ENCODE measurements at places on chromosomes 1 and 21.
A peak's percentile ranks its signal among the peaks of the same experiment; 100 is the strongest.

- no peak for DNase-seq
These were observed 78.1 kb upstream of the COX20 start for GRCh38 chr1:244757091-244757939.

DNA sequence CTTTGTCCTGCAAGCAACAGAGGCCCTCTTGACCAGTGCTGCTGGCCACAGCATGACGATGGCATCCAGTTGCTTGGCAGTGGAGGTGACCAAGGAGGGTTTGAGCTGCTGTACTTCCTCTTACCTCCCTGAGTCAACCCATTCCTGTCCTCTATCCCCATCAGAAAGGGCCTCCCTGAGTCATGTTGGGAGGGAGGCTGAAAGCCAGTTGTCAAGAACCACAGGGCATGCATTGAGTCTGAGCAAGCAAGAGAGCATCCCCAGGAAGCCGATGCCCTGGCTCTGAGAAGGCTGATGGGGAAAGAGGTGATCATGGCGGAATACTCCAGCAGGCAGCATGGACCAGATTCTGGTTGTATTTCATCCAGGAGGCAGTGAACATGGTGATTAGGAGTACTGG lies 69.6 kb downstream of the LACTBL1 start:
- DNase-seq, result no peak

DNA sequence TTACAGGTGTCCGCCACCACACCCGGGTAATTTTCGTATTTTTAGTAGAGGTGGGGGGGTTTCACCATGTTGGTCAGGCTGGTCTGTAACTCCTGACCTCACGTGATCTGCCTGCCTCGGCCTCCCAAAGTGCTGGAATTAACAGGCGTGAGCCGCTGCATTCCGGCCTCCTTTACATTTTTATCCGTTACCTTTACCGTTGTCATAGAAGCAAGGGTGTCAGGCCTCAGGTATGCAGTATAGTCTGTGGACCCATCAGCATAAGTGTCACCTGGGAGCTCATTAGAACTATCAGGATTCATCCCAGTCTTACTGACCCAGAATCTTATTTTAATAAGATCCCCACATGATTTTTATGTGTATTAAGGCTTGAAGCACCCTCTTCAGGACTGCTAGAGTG lies 5.4 kb downstream of the CDC42 start:
- DNase-seq, result no peak

GRCh38 chr1:115452600-115453329 lies 114.7 kb upstream of the NGF start:
- DNase-seq, result no peak

GRCh38 chr1:168146160-168146539 lies 9.4 kb upstream of the GPR161 start:
- DNase-seq, result no peak

- DNase-seq, result no peak
These were observed 6.5 kb downstream of the PYCR2 start for GRCh38 chr1:225917536-225917935.

DNA sequence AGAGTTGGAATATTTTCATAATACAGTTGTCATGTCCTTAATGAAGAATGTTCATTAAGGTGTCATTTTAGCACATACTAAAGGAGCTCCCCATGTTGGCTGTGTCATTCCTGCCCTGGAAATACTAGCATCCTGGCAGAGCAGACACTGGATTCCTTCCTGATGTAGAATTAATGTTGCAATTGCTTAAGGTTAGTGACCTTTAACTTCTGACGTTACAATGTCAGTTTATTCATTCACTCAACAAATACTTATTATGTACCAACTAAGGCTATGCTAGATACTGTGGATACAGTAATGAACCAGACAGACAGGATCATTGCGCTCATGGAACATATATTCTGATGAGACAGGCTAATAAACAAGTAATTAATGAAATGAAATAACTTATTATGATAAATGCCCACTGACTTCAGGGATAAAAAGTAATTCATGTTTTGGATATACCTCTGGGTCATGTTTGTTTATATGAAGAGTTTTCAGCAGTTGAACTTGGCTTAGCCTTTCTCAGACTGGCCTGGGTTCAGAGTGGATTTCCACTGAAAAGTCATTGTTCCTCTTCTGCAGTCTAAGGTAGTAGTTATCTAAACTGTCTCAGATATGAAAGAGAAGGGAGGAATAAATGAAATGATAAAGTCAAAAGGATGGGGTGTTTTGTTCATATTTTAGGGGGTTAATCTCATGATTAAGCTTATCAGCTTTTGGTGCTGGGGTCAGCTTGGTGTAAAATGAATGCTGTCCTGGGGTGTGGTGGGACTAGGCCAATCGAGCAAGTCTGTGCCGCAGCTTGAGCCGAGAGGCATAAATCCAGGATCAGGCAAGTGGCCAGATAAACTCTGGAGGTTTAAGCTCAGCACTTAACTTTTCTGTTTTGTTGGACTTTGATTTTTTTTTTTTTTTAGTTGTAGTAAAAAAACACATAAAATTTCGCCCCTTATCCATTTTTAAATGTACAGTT lies 43.3 kb upstream of the KCNQ4 start:
- DNase-seq, result no peak

GRCh38 chr1:43747736-43748135 lies 40.4 kb downstream of the ST3GAL3 start:
- no peak for DNase-seq

- DNase-seq, result no peak
These were observed 4.1 kb upstream of the KCNAB2 start for GRCh38 chr1:6041432-6042062.

- DNase-seq, result no peak
These were observed 767.3 kb upstream of the ADAMTS5 start for GRCh38 chr21:27734146-27734545.

- DNase-seq, result no peak
These were observed 2.6 kb upstream of the C1orf174 start for GRCh38 chr1:3902571-3903091.

DNA sequence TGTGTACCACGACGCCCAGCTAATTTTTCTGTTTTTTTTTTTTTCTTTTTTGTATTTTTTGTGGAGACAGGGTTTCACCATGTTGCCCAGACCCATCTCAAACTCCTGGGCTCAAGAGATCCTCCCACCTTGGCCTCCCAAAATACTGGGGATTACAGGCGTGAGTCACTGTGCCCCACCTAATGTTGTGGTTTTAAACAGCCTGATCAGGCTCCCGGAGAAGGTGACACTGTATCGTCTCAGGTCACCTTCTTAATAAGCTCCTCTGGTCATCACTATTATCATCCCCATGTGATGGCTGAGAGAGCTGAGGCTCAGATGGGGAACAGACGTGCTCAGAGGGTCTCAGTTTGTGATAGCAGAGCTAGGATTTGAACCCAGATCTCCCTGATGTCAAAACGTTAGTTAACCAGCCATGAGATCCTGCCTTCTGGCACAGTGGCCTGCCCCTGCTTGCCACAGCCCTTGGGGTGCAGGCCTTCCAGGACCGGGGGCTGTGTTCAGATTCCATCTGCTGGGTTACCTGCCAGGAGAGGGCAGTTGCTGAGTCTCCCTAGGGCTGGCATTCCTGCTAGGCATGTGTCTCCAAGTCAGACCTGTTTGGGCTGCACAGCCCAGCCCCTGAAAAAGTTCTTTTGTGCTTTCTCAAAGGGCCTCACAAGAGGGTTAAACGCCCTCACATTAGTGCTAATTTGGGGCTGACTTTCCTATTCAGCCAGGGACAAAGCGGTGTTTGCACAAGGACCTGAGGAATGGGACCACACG lies 32.7 kb upstream of the GRHL3 start:
- DNase-seq, result peak; percentile 59

DNA sequence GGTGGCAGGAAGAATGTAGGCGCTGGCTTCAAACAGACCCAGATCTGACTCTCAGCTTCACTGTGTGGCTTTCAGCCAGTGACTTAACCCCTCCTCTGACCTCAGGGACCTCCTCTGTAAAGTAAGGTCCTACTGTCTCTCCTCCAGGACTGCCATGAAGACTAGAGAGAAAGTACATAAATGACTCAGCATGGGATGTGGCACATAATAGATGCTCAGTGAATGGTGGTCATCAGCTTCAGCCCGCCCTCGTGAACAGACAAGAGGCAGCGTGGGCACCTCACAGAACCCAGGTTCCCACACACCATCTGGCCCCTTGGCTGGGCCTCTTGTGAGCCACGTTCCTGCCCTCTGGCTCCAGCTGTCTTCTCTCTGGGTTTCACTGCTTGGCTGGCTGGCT lies 126.0 kb downstream of the SYF2 start:
- DNase-seq, result no peak

DNA sequence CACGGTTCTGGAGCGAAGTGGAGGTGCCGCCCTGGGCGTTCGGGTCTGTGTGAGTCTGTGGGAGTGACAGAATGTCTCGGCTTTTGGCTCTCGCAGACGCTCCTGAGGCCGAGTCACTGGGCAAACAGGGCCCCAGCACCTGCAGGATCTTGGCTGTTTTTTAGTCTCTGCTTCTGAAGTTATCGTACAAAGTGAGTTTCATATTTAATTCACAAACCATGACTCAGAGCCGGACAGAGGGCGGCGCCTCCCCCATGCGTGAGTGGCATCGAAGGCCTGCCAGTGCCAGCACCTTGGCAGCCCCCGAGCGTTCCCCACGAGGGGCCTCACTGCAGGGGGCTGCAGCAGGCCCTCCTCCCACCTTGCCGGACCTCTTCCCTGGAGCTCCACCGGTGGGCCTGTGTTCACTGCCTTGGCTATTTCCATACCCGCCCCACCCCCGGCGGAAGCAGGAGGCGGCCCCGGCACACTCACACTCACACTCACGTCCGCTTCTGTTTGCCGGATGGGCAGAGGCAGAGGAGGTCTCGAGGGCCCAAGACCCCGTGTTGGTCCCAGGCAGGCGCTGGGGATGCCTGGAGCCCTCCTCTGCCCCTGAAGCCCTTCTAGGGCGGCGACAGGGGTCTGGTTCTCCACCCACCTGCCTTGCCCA lies 56.3 kb downstream of the MORN1 start:
- DNase-seq, result no peak

DNA sequence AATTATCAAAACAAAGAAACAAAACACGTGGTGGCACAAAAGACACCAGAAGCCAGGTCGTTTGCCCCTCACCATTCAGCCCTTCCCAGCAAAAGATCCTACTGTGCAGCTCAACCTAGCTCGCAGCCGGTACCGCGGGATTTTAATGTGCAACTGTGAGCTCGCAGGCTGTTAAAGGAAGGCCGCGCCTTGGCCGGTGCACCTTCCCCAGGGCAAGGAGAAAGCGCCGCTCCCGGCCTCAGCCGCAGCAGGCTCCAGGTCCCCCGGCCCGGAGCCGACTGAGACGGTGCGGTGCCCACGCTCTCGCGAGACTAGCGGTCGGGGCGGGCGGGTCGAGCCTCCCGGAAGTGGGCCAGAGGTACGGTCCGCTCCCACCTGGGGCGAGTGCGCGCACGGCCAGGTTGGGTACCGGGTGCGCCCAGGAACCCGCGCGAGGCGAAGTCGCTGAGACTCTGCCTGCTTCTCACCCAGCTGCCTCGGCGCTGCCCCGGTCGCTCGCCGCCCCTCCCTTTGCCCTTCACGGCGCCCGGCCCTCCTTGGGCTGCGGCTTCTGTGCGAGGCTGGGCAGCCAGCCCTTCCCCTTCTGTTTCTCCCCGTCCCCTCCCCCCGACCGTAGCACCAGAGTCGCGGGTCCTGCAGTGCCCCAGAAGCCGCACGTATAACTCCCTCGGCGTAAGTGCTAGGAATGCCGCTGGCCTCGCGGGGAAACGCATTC lies at the start of gene AGL:
TSS of gene AGL (plus strand) at position 618 of the 715 bp plus-strand sequence. CDS start 682 bp downstream, outside the sequence.
- peak; percentile 95 for DNase-seq

- DNase-seq, result no peak
These were observed 132.4 kb upstream of the TMEM51 start for GRCh38 chr1:15020943-15021745.

DNA sequence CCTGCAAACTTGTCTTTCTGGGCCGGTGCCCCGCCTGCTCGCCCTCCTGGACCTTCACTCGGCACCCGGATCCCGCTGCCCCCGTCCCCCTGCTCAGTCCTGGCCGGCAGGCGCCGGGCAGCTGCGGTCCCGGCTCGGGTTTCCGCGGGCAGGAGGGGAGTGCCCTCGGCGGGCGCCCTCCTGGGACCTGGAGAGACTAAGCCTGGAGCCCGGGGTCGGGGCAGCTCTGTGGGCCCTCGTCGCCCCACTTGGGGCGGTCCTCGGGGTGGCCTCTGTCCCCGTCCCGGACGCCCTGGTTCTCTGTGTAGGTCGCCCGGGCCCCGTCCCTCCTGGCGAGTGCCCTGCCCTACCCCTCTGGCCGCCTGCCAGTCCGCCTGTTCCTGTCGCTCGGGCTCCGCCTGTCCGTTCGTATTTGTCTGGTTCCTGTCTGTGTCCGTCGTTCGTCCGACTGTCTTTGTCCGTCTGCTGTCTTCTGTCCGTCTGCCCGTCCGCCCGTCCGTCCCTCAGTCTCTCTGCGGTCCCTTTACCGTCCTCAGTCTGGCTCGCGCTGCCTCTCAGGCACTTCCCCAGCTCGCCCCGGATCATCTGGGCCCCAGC lies 490 bp downstream of the SERINC2 start:
- no peak for DNase-seq

- DNase-seq, result no peak
These were observed 604.2 kb downstream of the LRRIQ3 start for GRCh38 chr1:73593804-73594203.

- no peak for DNase-seq
These were observed 507.7 kb upstream of the PRMT6 start for GRCh38 chr1:106548726-106549125.

DNA sequence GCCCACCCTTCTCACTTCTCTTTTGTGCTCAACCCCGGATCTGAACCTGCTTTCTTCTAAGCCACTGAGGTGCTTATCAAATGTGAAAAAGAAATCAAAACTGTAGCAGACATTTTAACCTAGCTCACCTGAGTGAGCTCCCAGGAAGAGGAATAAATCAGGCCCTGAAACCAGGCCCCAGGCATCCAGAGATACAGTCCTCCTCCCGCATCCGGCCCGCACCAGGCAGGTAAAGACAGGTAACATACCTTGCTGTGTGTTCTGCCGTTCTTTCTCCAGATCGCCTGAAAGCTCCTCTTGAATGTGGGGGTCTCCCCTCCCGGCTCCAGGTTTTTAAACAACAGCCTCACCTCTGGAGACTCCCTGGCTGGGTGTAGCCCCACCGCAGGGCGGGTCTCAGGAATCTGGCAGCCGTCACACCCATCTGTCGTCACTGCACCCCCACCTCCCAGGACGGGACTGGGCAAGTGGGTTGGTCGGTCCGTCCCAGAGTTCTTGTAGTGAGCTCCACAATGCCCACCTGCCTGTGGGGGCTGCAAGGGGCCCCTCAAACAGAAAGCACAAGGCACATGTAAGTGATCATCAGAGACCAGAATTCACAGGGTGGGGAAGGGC lies at the start of gene LAMB3:
TSS of gene LAMB3 (minus strand) at position 305 of the 615 bp plus-strand sequence. CDS start 1,481 bp downstream, outside the sequence.
- no peak for DNase-seq

GRCh38 chr21:31403596-31404333 lies 59.7 kb upstream of the TIAM1 start:
- DNase-seq, result no peak

GRCh38 chr1:185156288-185156853 lies 382 bp downstream of the TRMT1L start:
- peak; percentile 92 for DNase-seq

DNA sequence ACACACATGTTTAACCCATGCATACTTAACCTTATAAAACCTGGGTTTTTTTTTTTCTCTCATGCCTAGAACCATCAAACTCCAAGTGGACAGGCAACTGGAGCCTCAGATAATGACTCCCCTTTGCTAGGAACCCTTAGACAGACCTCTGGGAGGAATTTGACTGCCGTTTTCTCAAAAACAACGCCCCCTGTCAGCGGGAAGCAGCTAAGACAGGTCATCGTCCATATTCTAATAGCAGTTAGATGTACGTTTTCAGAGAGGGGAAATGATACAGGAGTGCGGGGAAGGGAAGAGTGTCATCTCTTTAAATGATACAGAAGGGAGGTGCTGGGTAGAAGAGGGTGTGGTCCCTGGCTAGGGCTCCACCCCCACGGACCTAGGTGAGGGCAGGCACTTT lies 34.7 kb downstream of the LRRC3 start:
- DNase-seq, result no peak

GRCh38 chr1:49416758-49417157 lies 607.0 kb downstream of the AGBL4 start:
- no peak for DNase-seq

- DNase-seq, result no peak
These were observed 75.2 kb upstream of the KCNA3 start for GRCh38 chr1:110749960-110750359.

All from mesenteric fat pad (tissue), 1 donor.